ENCODE measurements at places on chromosomes 16 and 17. TPM values are rescaled to one million over a fixed set of nuclear protein-coding genes. Genes with fewer than 3 reads are reported as not detected.

MT3 gene
- total RNA-seq = not detected

GLIS2 gene
- total RNA-seq = 0.80 TPM

GRCh38 chr16:1613728-1614455, 1.7 kb downstream of the CRAMP1 start:
- ATAC-seq = no peak

GRCh38 chr16:82924075-82924854, 297.5 kb downstream of the CDH13 start:
- no peak for ATAC-seq

QPRT gene
- 0.60 TPM for total RNA-seq

DNA sequence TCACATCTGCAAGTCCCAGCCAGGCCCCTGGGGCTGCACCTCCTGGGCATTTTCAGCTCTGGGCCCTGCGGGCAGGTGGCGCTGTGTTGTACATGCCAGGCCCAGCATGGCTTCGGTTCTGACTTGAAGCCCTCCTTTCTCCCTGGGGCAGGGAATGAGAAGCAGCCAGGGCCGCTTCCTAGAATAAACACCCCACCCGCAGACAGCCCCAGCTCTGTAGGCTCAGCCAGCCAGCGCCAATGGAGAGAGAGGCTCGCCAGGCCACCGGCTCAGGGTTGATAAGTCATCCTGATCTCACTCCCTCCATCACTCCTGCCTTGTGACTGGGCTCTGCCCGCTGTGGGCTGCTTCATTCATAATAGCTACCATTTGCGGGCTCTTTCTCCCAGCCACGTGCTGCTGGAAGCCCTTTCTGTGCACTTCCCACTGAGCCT, 6.0 kb upstream of the GLIS2 start:
- peak; percentile 22 for ATAC-seq

Data from esophagus mucosa (tissue), 1 donor.